ENCODE measurements at places on chromosomes 7 and 10.

DNA sequence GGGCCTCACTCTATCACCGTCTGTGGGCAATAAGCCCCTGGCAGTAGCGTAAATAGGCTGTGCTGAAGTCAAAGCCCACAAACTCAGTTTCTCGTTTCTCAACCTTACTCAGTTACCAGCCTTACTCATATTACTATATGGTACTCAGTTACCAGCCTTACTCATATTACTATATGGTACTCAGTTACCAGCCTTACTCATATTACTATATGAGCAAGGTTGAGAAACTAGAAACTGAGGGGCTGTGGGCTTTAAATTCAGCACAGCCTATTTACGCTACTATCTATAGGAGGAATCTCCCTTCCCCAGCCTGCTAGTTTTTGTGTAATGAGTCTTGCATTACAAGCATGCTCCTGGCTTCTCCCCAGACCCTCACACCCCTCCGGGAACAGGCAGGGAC, 35.4 kb downstream of the CCDC3 start:
- peak; percentile 66 for DNase-seq

DNA sequence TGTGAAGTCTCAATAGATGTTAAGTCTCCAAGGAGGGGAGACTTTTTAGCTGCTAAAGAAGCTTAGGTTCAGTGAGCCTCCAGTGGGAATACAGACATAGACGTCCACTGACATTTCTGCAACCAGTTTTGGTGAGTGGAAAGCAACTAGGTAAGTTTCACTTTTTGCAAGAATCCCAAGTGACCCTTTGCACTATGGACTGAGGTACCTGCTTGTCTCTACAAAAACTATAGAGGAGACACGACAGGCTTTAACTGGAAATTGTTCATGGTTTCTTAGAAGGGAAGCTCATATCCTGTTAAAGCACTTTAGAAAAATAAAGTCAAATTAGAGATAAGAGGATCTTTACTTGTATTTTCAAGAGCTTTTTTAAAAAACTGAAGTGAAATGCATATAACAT, 38.6 kb downstream of the GBF1 start:
- no peak for DNase-seq

- DNase-seq, result no peak
Measured at GRCh38 chr10:52568309-52568708, 204.3 kb downstream of the MBL2 start.

DNA sequence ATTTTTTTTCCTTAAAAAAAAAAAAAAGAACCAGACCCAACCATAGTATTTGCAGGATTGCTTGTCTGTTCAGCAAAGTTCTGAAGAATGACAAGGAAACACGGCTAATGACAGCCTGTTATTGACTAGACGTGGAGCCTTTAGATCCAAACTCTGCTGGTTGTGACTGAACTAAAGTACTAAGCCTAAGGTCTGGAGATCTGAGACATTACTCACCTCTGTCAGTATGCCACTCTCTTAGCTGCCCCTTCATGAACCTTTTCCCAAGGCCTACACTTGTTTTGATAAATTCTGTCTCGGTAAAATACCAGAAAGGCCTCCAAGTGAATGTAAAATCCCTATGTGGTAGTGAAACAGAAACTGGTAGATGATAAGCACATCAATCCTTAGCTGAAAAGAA, 101.0 kb downstream of the CABCOCO1 start:
- DNase-seq, result no peak

- no peak for DNase-seq
Measured at GRCh38 chr10:29859521-29860130, 199.8 kb downstream of the JCAD start.

DNA sequence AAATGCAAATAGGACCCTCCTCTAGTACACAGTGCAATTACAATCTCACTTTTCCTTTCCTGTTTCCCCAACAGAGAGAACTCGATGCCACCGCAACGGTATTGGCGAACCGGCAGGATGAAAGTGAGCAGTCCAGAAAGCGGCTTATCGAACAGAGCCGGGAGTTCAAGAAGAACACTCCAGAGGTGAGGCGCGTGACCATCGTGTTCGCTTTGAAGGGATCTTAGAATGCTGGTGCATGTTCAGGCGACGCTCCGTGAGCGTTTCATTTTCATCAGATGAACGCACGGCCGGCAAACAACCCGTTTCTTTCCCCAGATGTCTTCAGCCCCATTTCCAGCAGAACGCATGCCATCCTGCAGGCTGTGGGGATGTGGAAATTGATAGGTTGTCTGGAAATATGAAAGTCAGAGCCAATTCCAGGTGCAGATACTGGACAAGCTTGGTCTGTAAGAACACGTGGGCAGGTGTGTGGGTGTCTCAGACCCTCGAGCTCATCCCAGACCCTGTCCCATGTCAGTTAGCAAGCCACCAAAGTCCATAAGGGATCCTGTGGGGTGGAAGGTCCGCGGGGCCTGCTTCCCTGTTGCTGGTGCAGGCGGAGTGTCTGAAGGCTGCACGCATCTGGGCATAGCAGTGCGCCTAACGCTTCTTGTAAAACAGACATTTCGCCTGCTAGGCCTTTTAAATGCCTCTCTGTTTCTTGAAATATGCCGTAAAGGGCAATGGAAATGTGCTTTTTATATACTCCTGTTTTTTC, 98.8 kb downstream of the CUX1 start:
- no peak for DNase-seq

DNA sequence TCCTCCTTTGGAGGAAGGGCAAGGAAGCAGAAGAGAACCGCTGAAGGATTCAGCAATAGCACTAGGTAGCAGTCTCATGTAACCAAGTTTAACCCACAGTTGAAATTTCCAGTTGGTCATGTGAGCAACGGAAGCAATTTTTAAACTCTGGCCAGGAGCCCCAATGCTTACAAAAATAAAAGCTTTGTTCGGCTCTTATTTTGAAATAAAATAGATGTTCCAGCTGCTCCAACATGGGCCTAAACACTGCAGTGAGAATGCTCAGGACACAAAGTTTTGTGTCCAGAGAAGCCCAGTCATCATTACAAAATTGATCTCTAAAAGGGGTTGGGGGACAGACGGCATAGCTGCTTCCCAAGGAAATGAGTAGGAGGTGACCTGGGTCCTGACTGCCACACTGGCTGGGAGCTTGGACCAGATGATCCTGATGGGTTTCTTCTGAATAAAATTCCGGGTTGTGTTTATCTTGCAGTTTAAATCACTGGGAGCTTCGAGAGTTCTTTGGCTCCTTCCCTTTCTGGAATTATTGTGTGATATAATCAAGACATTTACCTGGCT, 452 bp upstream of the TMEM140 start:
- peak; percentile 22 for DNase-seq

DNA sequence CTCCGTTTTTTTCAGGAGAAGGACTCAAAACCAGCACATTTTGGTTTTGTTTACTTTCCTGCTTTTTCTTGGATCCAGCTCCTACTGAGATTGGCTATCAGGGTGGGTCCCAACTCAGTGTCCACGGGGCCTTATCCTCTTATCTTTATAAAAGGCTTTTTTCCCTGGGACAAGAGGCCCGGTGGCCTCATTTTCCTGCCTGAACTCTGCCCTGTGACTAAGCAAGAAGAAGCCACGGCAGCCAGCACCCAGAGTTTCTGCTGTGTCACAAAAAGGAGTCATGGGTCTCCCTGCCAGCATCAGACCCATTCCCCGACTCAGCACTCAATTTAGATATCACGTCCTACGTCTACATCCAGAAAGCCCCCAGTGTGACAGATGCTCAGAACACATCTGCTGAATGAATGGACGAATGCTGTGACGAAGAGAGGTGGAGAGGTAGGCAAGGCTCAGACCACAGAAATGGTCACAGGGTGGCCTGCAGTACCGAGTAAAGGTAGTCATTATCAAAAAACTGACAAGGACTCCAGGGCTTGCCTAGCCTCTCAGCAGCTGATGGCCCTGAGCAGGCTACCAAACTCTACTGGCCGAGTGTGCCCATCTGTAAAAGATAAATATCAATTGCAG, 16.7 kb downstream of the DLG5 start:
- no peak for DNase-seq

- no peak for DNase-seq
Measured at GRCh38 chr7:100465702-100466311, 1.7 kb upstream of the SPACDR start.

DNA sequence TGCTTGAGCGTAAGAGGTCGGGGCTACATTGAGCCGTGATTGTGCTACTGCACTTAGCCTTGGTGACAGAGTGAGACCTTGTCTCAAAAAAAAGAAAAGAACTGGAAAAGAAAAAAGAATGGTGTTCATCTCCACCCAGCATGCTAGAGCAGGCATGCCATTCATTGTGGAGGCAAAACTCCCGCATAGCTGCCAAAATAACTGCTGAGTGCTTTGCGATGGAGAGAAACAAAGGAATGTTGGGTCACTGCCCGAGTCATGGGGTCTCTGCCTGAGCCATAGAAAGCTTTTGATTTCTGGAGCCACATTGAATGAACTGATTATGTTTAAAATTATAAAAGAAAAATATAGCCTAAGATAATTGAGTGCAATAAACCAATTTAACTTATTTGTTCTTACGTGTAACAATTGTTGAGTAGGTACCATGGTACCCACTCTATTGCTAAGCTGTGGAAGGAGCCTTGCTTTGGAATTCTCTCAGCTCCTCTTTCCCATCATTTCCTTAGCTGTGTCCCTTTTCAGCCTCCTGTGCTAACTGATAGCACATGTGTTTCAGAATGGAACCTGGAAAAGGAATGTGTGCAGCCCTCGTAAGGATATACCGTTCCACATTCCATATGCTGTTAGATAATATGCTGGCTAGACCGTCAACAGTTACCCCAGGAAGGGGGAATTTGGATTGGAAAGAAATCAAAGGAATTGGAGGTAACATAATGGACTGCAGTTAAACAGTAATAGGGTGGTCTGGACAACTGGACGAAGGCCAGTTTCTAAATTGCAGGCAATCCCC, 99.0 kb downstream of the KIAA1217 start:
- no peak for DNase-seq

DNA sequence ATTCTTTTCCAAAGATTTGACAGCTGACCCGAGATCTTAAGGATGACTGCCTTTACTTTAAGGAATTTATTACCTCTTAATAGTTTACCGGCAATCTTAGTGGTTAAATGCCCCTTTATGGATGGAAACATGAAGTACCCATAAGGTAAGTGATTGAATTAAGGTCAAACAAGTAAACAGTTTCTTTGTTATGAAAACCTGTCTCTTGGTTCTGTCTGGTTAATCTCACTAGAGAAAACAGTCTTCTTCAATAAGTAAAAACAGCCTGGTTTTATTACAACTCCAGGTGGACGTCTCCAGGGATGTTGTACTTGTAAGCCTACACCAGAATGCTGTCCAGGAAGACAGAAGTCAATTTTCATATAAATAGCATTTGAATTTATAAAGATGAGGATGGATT, 161.8 kb upstream of the MTPN start:
- DNase-seq, result no peak

DNA sequence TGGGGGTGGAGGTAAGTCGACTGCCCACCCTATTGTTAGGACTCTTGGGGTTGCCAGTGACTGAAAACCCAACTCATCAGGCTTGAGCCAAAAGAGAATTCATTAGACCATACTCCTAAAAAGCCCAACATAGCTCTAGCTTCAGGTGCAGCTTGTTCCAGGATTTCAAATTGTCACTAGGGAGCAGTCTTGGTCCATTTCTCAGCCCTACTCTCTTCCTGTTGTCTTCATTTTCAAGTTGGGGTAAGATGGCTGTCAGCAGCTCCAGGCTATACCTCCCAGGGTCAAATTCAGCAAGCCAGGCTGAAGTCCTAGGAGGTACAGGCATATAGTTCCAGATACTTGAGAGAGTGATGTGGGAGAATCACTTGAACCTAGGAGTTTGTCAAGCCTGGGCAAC, 14.9 kb upstream of the COL13A1 start:
- DNase-seq, result no peak

GRCh38 chr10:4199196-4199595, 414.2 kb upstream of the KLF6 start:
- DNase-seq, result no peak

GRCh38 chr7:2511769-2512168, 7.8 kb upstream of the LFNG start:
- no peak for DNase-seq

GRCh38 chr7:89798599-89798996, 355.7 kb upstream of the STEAP1 start:
- no peak for DNase-seq

DNA sequence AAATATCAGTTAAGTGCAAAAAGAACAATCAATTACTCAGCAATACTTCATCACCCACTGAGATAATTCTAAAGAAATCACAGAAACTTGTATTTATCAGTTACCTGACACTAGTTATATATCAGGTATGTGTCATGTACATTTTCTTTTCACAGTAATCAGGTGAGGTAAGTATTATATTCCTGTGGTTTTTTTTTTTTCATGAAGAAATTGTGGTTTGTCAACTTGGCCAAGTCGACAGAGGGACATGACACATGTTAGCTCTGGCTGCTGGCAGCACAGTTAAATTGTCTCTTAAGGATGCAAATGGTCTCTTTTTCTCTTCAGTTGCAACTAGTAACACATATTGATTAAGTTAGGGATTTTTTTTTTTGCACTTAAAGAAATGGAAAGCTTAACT, 13.7 kb upstream of the GPR141 start:
- DNase-seq, result no peak

- no peak for DNase-seq
Measured at GRCh38 chr10:9579110-9579705, 1438.5 kb upstream of the CELF2 start.

DNA sequence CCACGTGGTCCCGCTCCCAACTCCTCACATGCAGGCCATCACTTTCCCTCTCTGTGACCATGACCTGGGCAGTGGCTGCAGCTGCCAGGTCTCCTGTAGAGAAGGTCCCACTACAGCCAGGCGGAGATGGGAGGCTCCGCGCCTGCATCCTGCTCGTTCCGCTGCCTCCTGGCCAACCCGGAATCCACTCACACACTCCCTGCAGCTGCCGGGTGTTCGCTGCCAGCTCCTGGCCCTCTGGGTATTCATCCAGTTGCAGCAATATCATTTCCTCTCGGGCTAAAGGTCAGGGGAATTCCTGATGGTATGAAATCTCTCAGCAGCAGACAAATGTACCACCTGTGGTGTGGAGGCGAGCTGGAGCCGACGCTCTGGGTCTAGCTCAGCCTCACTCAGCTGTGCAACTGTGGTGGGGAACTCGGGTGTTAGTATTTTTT, 65.7 kb downstream of the TLL2 start:
- no peak for DNase-seq

- no peak for DNase-seq
Measured at GRCh38 chr10:131667561-131667960, 233.2 kb upstream of the PPP2R2D start.

All from activated CD4-positive, alpha-beta T cell treated with anti-CD3 and anti-CD28 coated beads, Interleukin-2, Interleukin-6, amounts not matched to agents 100 ng/mL and 50 ng/mL, durations not matched to agents 16 hours and 8 hours (primary cell).